ENCODE measurements at places on chromosomes 3 and 15.

DNA sequence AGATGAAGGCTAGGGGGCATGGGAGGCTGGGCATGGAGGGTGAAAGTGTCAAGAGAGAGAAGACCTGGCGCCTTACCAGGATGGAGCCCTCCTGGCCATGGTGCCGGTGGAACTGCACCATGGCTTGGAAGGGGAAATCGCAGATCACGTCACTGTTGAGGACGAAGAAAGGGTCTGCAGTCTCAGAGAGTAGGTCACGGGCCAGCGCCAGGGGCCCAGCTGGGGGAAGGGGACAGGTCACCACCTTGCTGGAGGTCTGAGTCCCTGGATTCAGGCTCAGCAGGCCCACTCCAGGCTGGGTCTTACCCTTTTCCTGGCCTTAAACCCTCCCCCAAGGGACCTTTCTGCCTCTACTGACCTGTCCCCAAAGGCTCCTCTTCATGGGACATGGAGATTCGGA, 855 bp downstream of the GMPPB start:
- DNase-seq = no peak

- DNase-seq = peak; percentile 44
Observed at GRCh38 chr3:53709860-53710674, 136.2 kb downstream of the CHDH start.

DNA sequence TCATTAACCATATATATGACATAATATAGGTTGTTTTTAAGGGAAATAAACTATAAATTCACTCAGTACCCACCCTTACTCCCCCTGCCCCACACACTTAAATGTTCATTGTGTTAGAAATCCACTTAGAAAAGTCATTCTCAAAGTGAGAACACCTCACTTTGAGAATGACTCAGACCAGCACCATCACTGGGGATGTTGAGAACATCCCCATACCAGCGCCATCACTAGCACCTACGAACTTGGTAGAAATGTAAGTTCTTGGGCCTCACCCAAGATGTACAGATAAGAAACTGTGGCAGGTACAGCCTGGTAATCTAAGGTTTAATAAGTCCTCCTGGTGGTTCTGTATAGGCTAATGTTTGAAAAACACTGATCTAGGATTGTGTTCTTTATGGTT, 362.6 kb downstream of the LPP start:
- DNase-seq = no peak

GRCh38 chr3:38646062-38646461, 3.4 kb downstream of the SCN5A start:
- no peak for DNase-seq

DNA sequence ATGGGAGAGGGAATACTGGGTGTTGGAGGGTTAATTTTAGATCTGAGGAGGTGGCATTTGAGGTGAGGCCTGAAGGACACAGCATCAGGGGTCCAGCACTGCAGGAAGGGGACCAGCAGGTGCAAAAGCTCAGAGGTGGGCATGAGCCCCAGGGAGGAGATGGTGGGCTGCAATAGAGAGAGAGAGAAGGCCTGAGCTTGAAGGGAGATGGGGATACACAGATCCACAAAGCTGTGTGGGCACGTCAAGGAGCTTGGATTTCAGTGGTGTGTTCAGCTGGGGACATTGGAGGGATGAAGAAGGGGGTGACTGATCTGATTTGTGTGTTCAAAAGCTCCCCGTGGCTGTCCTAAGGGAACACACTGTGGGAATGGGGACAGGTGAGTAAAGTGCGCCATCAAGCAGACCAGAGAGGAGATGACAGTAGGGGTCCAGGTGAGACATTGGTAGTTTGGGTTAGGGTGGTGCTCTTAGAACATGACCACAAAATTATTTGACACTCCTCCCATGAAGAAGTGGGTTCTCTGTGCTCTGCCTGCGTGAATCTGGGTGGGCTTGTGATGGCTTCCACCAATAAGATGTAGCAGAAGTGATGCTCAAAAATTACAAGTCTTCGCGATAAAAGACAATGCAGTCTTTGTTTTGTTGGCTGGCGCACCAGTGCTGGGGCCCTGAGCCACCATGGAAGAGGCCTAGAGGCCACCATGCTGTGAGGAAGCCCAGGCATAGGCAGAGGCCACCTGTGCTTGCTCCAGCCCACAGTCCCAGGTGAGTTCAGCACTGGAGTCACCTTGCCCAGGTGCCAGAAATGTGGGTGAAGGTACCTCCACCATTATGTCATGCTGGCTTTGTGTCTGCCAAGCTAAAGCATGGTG, 1.9 kb upstream of the WNT7A start:
- DNase-seq = no peak

GRCh38 chr3:122609798-122610559, 32.5 kb downstream of the PARP15 start:
- no peak for DNase-seq

- no peak for DNase-seq
Observed at GRCh38 chr3:70108072-70108471, 108.5 kb downstream of the SAMMSON start.

DNA sequence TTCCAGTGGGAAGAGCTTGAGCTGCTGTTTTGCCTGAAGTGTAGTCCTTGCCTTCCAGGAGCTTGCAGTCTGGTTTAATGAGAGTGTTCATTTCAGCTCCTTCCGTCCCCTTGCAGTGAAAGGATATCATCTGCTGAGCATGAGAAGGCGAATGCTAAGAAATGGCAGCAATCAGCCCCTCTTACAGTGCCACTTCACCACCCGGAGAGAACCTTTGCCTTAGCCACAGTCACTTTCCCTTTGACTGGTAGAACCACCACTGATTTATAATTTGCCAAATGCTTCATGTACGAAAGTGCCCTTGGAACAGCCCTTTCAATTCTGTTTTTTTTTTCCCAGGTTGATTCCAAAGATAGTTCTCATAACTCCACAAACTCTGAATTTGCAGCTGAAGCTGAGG, 11.5 kb downstream of the TATDN2 start:
- no peak for DNase-seq

DNA sequence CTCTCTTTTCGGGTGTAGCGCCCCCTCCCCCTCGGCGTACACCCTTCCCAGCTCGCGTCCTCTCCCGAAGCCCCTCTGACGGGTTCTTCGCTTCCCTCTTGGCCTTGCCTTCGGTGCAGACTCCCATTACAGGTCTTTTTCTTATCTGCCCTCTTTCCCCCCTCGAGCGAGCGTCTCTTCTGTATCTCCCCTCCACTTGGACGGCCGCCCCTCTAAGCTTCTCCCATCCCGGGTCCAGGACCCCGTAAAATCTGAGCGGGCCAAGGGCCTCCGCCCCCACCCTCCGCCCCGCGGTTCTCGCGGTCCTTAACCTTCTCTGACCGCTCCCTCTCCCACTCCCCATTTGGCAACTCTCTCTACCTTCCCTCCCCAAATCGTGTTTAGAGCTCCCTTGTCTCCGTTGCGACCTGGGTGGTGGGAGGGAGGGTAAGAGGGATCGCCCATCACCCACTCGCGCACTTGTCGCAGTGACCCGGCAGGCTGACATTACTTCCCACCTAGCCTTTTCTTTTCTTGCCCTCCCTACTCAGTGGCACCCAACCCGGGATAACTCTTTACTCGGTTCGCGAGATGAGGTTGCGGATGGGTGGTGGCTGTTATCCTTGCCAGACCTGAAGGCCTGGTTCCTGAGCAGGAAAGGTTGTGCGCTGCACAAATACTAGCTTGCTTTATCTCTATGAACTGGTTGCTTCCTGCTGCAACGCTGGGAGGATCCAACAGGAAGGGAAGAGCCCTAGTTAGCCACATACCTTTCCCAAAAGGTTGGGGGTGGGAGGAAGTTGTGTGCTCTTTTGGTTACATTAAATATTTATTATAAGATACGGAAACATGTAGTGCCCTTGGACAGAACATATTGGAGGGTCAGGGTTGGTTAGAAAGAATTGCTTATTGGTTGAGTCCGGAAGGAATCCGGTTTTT, 922 bp downstream of the RAB11A start:
- DNase-seq = peak; percentile 14

DNA sequence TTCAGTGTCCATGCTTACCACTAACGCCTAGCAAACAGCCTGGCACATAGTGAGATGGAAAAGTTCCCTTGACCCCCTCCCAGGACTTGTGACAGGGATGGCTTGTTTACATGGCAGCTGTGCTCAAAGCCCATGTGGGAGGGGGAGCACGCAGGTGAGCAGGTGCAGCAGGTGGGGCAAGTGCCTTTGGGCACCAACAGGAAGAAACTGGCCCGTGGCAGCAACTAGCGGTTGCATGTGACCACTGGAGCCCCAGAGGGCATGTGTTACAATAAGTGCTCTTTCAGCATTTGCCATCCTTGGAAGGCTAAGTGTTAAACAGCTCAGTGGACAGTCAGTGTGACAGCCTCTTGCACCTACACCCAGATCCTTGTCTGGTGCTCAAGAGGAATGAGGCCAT, 734.6 kb downstream of the TUSC7 start:
- DNase-seq = no peak

- no peak for DNase-seq
Observed at GRCh38 chr3:183180110-183180783, 17.7 kb upstream of the LAMP3 start.

GRCh38 chr15:54618120-54618519, 578.6 kb downstream of the RSL24D1 start:
- DNase-seq = no peak

- peak; percentile 41 for DNase-seq
Observed at GRCh38 chr3:172217877-172218276, 178.5 kb downstream of the FNDC3B start.

GRCh38 chr3:17749281-17749680, 6.8 kb upstream of the TBC1D5 start:
- DNase-seq = no peak

DNA sequence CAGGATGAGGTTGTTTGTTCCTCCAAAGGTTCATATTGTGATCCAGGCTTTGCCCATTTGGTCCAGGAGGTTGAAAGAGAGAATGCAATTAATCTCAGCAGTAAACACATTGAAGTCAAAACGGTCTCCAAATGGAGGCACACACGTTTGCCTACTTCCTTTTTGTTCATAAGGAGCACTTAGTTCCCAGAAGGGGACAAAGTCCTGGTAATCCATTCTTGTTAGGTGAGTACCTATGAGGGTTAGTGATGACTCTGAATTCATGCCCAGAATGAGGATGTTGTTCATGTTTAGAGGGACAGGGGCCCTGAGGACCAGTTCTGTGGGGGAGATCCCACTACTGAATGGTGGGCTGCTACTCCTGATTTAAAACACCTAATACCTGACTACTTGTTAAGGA, 177.7 kb downstream of the ALDH1A2 start:
- no peak for DNase-seq

DNA sequence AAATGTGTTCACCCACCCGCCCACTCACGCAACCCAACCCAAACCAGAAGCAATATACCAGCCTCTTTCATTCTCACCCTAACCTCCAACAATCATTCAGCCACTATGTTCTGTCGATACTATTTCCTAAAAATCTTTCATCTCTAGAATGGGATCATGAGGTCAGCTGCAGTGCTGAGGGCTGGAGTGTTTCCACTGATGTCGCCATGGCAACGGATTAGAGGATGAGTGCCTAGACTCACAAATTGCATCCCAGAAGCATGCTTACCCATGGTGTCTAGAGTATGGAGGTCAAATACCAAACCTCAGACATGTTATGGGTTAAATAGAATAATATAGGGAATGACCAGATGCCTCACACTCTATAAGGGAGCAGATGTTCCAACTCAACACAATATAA, 138.5 kb downstream of the GABRB3 start:
- DNase-seq = no peak

GRCh38 chr3:174089592-174089991, 692.0 kb downstream of the NLGN1 start:
- peak; percentile 39 for DNase-seq

DNA sequence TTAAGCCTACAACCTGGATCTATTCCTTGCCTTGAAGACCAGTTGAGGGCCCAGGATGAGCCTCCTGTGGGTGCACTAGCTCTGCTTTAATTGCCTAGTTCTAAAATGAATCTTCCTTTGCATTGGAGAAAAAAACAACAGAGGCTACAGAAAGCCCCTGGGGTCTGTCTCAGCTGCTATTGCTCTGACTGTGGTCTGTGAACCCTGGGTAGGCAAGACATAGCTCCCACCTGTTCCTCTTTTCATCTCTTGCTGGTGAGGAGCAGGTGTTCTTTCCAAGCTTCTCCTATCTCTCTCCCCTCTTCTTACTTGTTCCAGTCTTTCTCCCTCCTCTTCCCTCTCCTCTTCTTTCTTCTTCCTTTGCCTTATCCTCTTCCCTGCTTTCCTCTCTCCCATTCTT, 28.8 kb downstream of the RBP2 start:
- no peak for DNase-seq

DNA sequence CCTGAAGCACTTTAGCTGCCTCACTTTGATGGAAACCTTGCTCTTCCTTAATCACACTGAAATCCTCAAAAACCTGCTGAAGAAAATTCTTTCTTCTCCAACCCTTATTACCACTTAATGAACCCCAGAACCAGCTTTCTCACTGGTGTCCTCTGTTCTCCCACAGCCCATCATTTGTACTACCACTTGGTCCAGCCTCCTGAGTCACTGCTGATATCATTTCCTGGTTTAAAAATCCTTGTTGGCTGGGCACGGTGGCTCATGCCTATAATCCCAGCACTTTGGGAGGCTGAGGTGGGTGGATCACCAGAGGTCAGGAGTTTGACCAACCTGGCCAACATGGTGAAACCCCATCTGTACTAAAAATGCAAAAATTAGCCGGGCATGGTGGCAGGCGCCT, 418.6 kb upstream of the KCNMB2 start:
- no peak for DNase-seq

DNA sequence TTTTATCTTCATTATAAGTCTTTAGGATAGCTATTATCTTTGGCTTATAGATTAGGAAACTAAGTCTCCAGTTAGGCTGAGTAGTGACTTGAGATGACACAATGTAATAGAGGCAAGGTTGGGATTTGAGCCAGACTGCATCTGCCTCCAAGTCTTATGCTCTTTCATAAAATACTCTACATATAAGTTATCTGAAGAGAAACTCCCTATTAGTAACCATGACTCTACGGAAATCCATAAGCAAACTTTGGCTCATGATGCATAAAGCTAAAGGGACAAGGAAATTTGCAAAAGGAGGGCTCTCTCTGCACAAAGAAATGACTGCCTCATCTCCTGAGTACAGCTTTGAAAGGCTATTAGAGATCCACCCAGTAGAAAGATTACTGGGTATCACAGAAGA, 77.6 kb upstream of the FRMD4B start:
- no peak for DNase-seq

DNA sequence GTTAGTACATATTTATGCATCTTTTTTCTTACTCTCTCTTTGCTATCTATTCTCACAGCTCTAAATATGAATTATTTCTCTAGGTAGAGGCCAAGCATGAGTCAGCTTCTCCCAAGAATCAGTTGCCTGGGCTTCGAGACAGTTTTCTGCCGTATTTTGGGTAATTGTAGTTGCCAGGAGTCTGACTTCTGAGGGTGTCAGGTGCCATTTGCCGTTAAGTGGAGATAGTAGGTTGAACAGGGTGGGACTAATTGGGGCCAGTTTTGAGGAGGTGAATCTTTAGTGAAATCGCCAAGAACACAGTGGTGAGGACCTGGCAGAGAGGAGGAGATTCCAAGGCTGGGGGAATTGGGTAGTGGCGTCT, 7.8 kb upstream of the NRROS start:
- DNase-seq = no peak

- no peak for DNase-seq
Observed at GRCh38 chr3:67723863-67724262, 69.5 kb upstream of the SUCLG2 start.

Data from NCI-H446 (cell line).